ENCODE measurements at places on chromosomes 12 and 14.

DNA sequence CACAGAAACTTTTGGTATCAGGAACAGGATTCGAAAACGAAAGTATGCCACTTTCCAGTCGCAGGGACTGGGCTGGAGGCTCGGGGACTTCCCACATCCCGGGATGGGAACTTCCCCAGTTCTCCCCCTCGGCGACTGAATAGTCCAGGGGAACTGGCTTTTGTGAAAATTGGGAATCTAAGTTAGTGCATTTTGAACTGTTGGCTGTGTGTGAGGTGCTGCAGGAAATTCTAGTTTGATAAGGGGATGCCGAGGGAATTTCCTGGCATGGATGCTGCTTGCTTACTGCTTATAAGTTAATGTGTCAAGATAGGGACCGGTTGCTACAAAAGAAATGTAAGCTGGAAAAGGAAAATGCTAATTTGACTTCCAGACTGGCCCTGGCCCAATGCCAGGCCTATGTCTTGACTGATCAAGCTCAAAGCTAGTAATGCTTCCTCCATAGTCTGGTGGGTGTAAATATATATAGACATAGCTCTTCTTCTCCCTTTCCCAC is 73.4 kb upstream of the EIF5 start:
- peak; percentile 40 for DNase-seq

DNA sequence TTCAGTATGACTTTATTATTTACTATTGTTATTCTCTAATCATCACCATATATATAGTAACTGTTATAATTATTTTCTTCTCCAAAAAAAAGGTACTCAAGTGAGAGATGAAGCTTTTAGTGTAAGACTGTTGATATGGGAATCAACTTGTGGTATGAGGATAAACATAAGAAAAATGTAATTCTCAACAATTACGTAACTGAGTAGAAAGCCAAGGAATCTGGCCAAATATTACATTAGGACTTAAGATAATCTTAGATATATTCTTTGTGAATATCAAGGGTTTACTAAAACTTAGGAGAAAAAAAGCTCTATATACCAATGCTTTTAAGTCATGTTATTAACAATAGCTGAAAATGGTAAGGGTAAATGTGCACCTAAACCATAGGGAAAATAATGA is 13.3 kb downstream of the SENP1 start:
- no peak for DNase-seq

GRCh38 chr12:67881565-67881964 is 107.7 kb upstream of the IFNG-AS1 start:
- no peak for DNase-seq

DNA sequence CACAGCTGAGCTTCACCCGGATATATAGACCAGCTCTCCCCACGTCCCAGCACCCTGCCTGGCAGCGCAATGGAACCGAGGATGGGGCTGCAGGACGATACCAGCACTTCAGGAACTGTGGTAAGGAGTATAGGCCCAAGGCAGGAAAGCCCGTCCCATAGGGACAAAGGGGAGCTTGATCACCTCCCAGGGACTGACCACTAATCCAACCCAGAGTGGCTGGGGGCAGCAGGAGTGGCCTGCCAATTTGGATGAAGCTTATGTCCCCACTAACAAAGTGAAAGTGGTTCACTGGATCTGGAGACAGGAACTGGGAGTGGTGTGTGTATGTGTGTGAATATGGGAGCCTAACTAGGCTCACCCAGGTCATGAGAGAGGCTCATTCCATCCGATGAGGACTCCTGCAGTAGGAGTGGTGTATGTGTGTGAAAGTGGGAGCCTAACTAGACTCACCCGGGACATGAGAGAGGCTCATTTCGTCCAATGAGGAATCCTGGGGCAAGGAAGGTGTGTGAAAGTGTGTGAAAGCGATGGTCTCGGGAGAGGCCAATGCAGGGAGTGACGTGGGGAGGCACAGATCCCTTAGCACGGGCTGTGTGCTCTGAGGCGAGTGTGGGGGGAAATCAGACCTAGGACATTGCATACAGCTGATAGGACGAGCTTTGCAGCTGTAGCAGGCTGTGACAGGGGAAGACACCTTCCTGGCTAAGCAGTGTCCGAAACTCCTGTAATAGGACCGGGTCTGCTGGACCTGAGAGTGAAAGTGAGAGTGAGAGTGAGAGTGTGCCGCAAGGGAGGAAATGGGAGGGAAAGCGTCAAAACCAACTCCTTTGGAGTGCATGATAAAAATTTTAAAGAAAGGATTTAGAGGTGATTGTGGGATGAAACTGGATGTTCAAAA is 25.7 kb downstream of the KLRK1 start:
- DNase-seq, result peak; percentile 30

DNA sequence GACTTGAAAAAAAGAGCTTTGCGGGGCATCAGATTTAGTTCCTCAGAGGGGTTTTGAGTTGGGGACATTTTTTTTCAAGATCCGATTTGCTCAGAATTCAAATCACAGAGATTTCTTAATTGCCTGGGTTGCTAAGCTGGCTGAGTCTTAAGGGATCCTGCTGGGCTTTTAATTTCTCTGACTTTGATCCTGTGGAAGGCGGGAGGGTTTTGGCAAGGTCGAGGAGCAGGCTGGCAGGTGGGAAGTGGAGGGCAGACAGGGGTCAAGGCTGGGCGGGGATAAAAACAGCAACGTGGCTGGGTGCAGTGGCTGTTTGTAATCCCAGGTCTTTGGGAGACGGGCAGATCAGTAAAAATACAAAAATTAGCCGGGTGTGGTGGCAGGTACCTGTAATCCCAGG is 33.5 kb upstream of the CCDC63 start:
- DNase-seq, result no peak

DNA sequence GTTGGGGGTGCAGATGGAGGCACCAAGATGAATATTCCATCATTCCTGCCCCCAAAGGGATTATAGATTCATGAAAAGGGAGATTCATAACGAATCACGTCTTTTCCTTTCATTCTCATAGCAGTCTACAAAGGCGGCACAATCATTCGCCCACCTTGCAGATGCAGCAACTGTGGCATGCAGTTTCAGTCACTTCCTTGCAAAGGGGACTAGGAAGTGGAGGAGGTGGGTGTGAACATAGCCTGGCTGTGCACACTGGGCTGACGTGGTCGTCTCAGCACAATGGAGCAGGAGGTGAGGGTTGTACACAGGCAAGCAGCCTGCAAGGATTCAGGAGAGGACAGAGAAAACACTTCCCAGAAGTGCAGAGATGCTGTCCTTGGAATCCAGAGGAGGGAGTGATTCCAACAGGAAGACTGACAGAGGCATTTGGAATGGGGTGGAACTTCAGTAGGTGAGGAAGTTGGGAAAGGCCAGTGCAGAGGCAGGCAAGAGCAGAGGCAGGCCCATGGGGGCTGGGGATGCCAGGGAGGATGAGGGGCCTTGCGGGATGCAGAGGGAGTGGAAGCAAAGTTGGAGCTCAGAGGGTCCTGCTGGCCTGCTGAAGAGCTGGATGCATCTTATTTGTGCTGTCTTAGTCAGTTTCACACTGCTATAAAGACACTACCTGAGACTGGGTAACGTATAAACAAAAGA is 21.9 kb upstream of the PPP2R5C start:
- no peak for DNase-seq

GRCh38 chr14:58078471-58078870 is 73.5 kb downstream of the ARMH4 start:
- DNase-seq, result no peak

GRCh38 chr12:115638733-115639647 is 638.5 kb downstream of the MED13L start:
- no peak for DNase-seq

DNA sequence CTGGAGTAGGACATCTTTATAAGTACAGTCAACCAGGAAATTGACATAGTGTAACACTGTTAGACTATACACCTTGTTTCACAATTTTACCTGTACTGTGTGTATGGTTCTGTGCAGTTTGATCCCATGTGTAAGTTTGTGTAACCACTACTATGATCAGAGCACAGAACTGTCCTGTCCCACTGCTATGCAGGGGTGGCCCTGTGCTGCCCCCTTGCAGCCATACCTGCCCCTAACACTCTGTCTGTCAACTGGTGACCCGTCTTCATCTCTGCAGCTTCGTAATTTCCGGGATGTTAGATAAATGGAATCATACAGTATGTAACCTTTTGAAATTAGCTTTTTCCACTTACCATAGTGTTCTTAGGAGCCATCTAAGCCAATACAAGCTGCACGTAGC is 58.7 kb upstream of the RD3L start:
- DNase-seq, result no peak

- DNase-seq, result no peak
Observed at GRCh38 chr12:64997858-64998257, 123.2 kb downstream of the WIF1 start.

GRCh38 chr12:88435334-88436076 is 144.8 kb downstream of the KITLG start:
- no peak for DNase-seq

DNA sequence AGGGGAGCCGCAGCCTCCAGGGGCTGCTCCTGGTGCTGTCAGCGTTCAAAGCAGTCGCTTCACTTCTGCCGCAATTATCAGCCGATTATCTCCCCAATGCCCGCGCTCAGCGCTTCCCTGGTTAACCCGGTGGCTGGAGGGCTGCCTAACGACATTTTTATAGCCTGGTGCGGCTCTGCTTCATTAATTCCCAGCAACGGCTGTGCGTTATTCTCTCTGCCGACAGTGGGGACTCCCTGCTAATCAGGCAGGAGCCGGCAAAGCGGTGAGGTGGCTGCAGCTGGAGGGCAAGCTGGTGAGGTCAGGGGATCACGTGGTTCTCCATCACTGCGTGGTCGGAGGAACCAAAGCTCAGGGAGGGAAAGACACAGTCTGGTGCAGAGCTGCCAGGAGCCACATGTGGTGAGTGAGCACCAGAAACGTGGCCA is 62.9 kb downstream of the GLRX5 start:
- DNase-seq, result no peak

GRCh38 chr12:104219908-104220404 is 4.4 kb downstream of the TXNRD1 start:
- DNase-seq, result peak; percentile 96

- DNase-seq, result peak; percentile 23
Observed at GRCh38 chr14:93234798-93235197, 27.7 kb downstream of the UBR7 start.

DNA sequence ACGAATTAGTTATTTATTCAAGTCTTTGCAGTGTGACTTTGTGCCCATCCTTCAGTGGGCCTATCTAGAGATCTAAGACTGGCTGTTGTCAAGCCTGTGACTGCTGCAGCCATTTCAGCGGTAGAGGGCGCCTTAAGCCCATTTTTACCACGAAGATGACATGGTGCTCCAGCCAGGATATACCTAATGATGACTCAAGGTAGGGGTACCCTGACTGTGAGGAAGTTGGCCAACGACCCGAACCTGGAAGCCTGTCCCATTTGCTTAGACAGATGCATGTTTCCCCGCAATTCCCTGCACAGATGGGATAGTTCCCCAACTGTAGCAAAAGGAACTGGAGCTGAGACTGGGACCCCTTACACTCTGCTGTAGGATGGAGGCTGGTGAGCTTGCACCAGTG is 41.3 kb downstream of the RAB3IP start:
- peak; percentile 6 for DNase-seq

DNA sequence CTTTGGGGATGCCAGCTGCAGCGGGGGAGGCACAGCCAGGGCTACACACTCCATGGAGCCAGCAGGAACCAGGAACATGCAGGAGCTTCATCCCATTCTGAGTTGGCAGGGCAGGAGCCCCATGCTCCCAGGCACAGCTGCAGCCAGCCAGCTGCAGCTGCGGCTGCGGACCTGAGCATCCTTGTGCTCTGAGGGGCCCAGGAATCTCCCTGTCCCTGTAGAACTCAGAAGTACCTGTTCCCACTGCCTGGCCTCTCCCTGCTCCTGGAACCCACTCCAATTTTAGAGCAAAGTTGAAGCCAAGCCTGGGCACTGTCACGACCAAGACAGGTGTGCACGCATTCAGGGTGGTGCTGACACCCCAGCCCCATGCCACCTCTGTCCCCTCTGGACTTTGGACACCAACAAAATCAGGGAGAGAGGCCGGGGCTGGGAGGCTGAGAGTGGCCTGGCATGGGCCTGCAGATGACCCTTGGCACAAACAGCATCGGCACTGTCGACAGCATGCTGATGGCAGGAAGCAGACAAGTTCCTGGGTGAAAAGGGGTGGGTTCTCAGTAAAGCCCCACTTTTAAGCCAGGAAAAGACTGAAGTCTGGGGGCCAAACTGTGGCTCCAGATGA is 257.3 kb upstream of the LRFN5 start:
- DNase-seq, result no peak
